ENCODE measurements at places on chromosomes 3 and 15.

GRCh38 chr3:118531816-118532215, 502.8 kb downstream of the IGSF11 start:
- DNase-seq: no peak

- no peak for DNase-seq
Observed at GRCh38 chr3:42670051-42670576, 15.2 kb upstream of the KLHL40 start.

- DNase-seq: no peak
Observed at GRCh38 chr3:157351981-157352380, 84.7 kb upstream of the PTX3 start.

DNA sequence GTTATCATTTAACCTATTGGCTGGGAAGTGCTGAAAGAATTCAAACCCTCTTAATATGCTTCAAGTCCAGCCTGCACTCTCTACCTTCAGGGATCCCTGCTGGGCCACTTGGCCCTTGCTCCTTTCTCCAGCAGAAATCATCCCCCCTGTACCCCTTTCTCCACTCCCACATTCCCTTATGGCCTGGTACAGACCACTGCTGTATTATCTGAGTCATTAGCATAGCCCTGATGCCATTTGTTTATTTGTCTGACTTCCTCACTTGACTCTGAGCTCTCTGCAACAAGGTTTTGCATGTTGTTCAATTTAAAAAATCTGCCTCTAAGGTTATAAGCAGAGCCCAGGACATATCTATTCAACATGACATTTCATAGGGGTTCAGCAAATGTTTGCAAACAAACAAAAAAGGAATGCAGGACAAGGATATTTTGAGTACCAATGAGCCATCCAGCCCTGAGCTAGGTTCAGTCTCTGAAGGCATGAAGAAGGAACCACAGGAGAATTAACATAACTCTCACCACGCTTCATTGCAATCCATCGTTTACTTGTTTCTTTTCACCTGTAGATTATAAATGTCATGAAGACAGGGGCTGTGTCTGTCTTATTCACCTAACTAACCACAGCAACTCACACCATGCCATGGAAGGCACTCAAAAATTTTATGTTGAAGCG, 26.6 kb upstream of the HES1 start:
- DNase-seq: no peak

DNA sequence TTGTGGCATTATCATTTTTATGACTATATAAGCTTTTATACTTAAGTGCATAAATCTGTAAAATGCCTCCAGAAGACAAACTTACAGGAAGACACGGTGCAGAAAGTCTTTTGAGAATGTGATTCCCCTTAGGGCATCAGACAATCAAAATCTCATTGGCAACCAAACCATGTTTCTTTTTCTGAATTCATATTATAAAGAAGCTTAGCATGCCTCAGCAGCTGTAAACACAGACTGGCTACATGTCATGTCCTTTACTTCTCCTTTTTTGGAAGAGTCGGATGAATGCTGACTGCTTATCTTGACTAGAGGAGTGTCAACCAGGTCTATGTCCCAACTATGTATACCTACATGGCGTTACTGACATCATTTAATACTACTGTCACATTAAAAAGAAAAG, 150.1 kb downstream of the PLD1 start:
- DNase-seq: no peak

- DNase-seq: no peak
Observed at GRCh38 chr3:8482263-8482662, 19.4 kb upstream of the LMCD1 start.

- DNase-seq: peak; percentile 76
Observed at GRCh38 chr3:12994607-12995388, 78.4 kb downstream of the IQSEC1 start.

DNA sequence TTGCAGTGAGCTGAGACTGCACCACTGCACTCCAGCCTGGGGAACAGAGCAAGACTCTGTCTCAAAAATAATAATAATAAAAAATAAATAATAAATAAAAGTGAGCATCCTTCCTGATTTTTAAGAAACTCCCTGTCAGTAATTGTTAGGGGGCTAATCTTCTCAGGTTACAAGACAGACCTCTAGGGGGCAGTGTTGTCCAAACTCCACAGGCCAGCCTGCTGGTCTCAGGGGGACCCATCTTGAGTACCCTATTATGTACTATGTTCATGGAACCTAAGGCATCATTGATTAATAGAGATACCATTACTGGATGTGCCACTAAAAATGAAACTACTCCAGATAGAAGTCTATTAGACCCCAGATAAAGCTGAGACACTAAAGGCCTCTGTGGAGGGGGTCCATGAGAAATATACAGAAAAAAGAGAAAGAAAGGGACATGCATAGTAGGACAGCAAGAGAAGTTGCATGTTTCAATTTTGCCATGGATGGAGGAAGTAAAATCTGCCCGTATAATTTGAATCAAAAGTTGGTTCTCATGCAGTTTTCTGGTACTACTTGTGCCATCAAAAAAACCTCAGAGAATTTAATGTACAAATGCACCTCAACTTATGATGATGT, 85.5 kb upstream of the CDV3 start:
- no peak for DNase-seq

- no peak for DNase-seq
Observed at GRCh38 chr3:61871644-61872043, 310.3 kb downstream of the PTPRG start.

DNA sequence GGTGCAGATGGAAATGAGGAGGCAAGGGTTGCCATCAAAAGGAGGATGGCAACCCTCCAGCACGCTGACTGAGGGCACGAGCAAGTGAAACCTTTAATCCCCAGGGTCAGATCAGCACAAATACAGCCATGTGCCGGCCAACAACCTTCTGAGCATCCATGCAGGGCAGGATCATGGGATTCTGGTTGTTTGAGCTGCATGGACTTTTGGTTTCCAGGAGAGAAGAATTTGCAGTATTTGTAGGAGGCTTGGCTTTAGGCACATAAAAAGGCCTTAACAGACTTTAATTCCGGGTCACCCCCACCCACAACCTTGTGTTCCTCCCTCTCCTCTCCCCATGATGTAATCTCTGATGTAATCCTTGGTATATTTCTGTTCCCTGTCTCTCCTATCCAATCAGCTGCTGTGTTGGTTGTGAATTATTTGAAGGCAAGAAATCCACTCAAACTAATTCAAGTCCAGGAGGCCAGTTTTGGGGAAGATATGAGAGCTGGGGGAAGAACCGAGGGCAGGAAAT, 254.3 kb downstream of the SHQ1 start:
- no peak for DNase-seq

DNA sequence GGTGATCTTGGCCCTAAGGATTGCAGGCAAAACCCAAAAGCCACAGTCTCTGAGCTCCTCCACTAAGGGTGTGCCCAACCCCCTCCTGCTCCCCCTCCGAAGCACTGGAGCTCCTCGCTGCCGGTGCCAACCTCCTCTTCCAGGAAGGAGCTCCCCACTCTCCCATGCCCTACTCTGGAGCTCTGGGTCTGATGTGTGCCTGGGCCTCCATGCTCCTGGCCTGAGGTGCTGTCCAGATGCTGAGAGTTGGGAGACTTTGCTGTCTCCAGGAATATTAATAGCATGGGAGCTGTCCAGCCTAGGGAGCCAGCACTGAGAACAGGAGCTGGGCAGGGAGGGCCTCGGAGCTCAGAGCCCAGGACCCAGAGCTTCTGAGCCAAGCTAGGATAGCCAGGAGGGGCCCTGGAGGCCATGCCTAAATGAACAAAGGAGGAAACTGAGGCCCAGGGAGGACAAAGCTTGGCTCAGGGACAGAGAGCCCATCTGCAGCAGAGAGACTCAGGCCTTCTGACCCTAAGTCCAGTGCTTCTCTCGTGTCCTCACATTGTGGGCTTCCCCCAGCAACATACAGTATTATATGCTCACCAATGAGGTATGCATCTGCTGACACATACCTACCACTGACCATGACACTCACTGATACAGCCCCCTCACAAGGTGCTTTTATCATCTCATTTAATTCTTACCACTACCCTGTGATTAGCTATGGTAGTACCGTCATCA, 36.9 kb upstream of the HERC1 start:
- DNase-seq: no peak

- DNase-seq: no peak
Observed at GRCh38 chr3:146072061-146072460, 88.9 kb downstream of the PLOD2 start.

DNA sequence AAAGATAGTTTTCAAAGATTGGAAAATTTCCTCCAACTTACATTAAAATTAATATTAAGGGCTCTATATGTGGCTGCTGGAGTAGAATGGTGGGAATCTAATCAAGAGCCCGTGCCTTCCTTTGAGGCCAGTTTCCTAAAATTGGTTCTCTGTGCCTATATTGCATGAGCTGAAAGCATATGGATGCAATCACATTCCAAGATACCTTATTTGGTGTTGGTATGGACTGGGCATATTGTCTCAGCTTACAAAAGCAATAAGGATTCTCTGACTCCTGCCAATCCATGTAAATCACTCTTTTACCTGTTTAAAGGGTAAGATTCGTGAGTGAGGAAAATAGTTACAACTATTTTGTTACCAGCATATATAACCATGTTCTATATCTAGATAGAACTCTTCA, 111.6 kb downstream of the GREM1 start:
- DNase-seq: no peak

DNA sequence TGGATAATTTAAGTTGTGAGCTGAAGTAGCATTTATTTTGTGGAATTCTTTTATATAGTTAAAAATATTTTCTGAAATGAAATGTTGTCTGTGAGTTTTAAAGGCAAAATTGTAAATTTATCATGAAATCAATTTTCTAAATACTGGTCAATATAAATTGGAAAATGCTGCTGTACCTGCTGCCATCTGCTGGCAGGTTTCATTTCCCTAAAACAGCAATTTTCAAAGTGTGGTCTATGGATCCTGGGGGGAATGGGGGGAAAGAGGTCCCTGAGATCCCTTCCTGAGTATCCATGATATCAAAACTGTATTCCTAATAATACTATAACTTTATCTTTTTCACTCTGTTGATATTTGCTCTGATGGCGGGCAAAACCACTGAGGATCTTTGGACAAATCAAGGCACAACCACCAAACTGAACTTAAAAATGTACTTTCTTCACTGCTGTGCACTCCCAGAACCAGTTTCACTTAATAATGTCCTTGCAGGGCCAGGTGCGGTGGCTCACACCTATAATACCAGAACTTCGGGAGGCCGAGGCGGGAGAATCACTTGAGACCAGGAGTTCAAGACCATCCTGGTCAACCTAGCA, 17.2 kb upstream of the CCR4 start:
- no peak for DNase-seq

- no peak for DNase-seq
Observed at GRCh38 chr3:52558436-52558835, 22.0 kb downstream of the UQCC5 start.

GRCh38 chr3:150098621-150099020, 127.9 kb upstream of the PFN2 start:
- no peak for DNase-seq

DNA sequence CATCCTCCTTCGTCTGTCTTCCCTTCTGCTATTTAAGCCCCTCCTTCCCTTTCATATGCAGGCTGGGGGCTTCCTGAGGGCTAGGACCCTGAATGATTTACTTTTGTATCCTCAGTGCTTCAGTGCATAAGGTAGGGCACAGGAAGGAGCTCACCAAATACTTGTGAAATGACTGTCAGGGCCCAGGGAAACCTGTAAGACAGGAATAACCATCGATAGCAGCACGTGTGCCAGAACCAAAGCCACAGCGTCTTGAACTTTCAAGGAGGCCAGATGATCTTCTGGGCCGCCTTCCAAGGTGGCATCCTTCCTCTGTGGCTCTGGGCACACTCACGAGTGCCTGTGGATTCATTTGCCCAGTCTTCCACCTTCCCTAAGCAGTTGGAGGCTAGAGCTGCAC, 3.9 kb downstream of the TMED3 start:
- DNase-seq: no peak

GRCh38 chr3:56772952-56773938, 28.5 kb downstream of the ARHGEF3 start:
- DNase-seq: no peak

GRCh38 chr3:5343459-5343858, 156.0 kb downstream of the EDEM1 start:
- DNase-seq: no peak

DNA sequence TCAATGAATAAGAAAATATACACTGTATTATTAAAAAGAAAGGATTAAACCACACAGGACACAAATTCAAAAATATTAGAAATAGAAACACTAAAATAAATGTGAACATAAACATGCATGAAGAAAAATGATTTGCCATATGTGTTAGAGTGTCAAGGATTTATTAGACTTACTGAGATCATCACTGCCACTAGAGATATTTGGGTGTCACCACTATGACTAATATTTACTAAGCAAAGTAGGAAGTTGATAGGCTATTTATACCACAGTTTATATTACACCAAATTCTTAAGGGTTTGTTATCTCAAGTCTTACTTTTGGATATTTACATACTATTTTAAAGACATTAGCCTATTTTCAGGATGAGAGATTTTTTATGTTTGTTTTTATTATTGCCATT, 575.0 kb upstream of the SGO1 start:
- no peak for DNase-seq

GRCh38 chr3:127448671-127449070, 141.9 kb downstream of the TPRA1 start:
- DNase-seq: no peak

- DNase-seq: no peak
Observed at GRCh38 chr15:76321602-76322001, 10.3 kb upstream of the ETFA start.

DNA sequence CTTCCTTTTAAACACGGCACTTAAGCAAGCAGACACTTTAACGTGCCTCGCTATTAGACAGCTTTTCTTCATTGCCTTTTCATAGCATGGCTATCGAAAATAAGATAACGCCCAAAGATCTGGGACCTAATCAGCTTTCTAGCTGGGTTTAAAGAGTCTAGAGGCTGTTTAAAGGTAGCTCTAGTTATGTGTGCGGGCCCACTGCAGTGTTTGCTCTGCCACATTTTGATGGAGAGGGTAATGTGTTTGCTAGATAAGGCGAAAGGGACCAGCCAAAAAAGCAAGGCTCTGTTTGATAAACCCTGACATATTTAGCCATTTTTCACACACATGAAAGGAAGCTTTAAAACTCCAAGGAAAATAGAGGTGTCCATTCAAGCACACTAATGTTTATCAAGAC, 91.6 kb downstream of the NR2F2 start:
- DNase-seq: no peak

DNA sequence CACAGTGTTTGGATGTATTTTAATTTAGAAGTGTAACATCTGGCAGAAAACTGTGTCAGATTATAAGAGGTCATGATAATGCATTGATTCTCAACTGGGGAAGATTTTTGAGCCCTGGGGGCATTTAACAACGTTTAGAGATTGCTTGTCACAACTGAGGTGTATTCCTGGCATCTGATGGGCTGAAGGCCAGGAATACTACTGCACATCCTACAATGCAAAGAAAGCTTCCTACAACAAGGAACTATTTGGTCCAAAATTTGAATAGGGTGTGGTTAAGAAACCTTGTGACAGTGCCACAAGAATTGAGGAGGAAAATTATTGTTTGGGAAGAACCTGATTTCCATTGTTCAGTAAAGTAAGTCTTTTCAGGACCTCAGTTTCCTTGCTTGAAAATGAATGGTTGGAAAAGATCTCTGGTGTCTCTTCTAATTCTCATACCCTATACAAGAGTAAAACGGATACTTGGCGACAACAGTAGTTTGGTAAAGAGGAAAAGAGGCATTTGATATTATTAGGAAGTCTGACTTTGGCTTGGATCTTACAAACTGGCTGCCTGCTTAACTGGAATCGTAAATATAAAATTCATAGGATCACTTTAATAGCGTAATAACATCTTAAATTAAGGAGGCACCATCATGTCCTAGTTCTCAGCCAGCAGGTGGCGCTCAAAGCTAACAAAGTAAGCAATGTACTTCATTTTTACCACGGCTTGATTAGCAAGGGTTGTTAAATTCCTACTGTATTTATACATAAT, 4.3 kb downstream of the DAZL start:
- peak; percentile 50 for DNase-seq

Data from activated T-helper 2 cell treated with anti-CD3 and anti-CD28 coated beads, Interferon-gamma antibody, Interleukin-2, Interleukin-4, amounts not matched to agents 10 μg/mL and 5 μg/mL and 100 μg/mL, durations not matched to agents 14 hours and 24 hours and 36 hours (primary cell).